ENCODE measurements at places on chromosomes 3 and 15.

DNA sequence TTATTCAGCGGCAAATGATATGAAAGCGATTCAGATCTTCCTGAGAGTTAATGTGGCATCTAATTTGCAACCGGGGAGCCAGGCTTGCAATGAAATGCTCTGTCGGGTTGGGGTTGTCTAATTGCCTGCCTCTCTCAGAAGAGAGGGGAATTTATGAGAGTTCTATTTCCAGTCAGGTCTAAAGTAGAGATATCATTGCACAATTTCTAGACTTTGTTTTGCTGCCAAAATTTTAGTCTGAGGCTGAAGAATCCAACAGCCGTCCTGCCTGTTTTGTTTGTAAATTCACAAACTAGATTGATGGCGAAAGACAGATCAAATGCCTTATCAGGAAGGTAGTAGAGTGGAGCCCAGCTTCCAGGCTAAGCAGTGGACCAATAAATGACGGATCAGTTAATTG is 610 bp downstream of the LIPC start:
- no peak for DNase-seq

DNA sequence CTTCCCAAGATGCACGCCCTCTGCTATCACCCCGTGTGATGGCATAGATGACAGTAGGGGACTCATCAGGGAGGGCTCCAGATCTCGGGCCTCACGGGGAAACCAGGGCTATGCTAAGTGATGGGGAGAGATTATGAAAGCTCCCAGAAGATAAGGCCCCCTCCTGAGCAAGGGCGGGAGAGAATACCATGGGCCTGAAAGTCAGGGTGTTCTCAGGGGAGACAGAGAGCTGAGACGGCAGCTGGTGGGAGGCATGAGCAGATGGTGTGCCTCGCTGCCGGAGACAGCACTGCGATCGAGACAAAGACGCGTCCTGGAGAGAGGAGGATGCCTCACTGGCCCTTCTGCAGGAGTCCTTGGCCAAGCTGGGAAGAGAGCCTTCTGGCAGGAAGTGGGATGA is 106.5 kb upstream of the ADPGK start:
- no peak for DNase-seq

GRCh38 chr3:124383051-124383450 is 347.2 kb upstream of the UMPS start:
- DNase-seq, result no peak

GRCh38 chr3:12991861-12992281 is 81.4 kb downstream of the IQSEC1 start:
- no peak for DNase-seq

DNA sequence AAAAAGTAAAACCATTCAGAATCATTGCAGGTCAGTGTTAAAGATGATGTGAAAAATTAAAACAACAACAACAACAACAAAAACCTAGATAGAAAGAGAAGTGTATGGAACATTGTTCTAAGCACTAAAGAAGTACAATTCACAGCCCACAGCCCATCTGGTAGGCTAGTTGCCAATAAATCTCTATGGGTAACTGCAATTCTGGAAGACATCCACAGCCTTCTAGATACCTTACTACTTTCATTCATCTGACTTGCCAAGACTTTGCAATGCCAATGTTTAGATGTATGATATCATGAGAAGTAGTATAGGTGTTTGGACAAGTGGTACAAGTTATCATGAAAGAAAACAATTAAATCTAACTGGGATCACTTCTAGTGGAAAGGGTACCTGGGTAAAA is 198.6 kb downstream of the VGLL3 start:
- DNase-seq, result no peak

- no peak for DNase-seq
Measured at GRCh38 chr3:36597422-36597821, 166.9 kb downstream of the DCLK3 start.

- DNase-seq, result no peak
Measured at GRCh38 chr3:40037582-40037981, 228.2 kb downstream of the MYRIP start.

- DNase-seq, result no peak
Measured at GRCh38 chr15:39473298-39473947, 107.5 kb upstream of the THBS1 start.

DNA sequence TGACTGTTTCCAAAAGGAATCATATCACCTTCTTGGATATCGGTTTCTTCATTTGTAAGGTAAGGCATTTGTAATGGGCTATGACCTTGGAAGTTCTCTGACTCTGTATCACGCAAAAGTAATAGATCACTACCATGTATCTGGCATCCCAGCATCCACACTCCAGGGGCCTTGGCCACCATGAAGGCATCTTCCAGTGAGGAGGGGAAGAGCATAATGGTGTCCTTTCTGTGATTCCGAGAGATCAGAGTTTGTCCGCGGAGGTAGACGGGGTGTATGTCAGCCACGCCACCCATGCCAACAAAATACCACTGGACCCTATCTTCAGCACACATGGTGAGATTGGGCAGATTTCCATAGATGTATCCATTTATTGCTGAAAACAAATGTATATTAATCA is 48.1 kb upstream of the CP start:
- DNase-seq, result no peak

DNA sequence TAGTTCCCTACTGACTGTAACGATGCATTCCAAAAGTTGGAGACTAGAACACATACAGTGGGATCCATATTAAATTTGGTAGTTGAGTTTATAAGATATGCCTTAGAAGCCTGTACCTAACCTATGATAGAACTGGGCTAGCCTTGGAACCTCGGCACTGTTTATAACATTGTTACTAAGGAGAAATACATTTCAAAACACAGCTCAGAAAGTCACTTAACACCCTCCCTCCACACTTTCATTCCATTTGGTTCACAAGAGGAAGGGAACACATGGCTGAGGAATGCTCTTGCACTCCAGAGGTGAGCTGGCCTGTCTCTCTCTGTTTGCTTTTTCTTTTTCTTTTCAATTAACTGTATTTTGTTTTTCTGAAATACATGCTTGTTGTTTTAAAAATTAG is 48.7 kb upstream of the TSC22D2 start:
- no peak for DNase-seq

- DNase-seq, result no peak
Measured at GRCh38 chr3:112489674-112490479, 9.4 kb downstream of the BTLA start.

GRCh38 chr15:68807249-68807648 is 13.4 kb downstream of the ANP32A start:
- no peak for DNase-seq

DNA sequence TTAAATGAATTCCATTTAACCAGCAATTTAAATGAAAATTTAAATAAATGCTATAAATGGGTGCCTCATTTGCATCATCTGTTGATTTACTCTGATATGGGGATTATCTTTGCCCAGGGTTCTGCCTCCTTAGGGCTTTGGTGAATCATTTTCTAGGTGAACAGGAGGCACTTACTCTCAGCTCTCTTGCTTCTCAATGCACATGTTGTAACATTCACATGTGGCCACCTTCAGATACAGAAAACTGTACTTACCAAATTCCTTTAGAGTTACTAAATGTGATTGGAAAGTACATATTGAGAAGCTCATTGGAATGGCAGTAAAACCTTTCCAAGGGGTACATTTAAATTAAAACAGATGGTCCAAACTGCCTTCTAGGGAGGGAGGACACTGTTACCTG is 20.8 kb downstream of the GADL1 start:
- DNase-seq, result no peak

- no peak for DNase-seq
Measured at GRCh38 chr15:84982301-84982920, 755 bp downstream of the PDE8A start.

DNA sequence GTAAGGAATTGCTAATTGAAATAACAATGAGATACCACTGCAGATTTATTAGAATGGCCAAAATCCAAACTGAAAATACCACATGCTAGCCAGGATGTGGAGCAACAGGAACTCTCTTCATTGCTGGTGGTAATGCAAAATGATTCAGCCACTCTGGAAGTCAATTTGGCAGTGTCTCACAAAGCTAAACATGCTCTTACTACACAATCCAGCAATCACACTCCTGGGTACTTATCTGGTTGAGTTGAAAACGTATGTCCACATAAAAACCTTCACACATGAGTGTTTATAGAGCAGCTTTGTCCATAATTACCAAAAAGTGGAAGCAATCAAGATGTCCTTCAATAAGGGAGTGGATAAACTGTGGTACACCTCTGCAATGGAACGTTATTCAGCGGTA is 113.3 kb downstream of the SMAD6 start:
- no peak for DNase-seq

GRCh38 chr3:26340001-26340400 is 282.6 kb upstream of the LRRC3B start:
- DNase-seq, result no peak

DNA sequence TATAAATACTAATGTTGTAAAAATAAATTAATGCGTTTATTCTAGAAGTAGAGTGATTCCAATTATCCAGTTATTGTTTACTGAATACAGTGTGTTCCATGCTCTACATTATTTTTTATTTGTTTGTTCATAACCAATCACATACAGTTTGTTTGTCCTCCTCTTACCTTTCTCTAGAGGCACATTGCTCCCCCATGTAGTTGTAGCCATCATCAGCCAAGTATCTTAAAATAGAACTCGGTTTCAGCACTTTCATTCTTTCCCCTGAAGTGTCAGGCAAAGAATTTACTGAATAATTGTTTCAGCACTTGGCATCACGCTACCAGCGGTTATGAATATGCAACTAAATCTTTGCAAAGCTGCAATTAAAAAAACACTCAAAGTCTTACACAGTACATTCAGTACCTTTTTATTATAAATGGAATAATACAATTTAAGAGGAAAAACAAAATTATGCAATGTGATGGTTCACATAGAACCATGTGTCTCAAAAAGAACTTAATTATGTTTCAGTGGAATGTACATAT is 448.6 kb upstream of the ATP10A start:
- DNase-seq, result no peak

- no peak for DNase-seq
Measured at GRCh38 chr3:151012753-151013152, 40.2 kb upstream of the CLRN1 start.

DNA sequence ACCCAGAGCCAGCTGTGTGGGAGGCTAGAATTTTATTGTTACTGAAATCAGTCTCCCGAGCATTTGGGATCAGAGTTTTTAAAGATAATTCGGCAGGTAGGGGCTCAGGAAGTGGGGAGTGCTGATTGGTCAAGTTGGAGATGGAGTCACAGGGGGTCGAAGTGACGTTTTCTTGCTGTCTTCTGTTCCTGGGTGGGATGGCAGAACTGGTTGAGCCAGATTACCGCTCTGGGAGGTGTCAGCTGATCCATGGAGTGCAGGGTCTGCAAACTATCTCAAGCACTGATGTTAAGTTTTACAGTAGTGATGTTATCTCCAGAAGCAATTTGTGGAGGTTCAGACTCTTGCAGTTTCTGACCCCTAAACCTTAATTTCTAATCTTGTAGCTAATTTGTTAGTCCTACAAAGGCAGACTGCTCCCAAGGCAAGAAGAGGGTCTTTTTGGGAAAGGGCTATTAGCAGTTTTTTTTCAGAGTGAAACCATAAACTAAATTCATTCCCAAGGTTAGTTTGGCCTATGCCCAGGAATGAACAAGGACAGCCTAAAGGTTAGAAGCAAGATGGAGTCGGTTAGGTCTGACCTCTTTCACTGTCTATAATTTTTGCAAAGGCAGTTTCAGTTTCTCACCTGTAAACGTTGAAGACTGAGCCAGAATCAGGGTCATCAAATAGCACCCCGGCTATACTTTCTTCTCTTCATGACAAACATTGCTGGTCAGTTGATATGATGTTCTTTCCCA is 28.2 kb downstream of the FLNB start:
- no peak for DNase-seq

DNA sequence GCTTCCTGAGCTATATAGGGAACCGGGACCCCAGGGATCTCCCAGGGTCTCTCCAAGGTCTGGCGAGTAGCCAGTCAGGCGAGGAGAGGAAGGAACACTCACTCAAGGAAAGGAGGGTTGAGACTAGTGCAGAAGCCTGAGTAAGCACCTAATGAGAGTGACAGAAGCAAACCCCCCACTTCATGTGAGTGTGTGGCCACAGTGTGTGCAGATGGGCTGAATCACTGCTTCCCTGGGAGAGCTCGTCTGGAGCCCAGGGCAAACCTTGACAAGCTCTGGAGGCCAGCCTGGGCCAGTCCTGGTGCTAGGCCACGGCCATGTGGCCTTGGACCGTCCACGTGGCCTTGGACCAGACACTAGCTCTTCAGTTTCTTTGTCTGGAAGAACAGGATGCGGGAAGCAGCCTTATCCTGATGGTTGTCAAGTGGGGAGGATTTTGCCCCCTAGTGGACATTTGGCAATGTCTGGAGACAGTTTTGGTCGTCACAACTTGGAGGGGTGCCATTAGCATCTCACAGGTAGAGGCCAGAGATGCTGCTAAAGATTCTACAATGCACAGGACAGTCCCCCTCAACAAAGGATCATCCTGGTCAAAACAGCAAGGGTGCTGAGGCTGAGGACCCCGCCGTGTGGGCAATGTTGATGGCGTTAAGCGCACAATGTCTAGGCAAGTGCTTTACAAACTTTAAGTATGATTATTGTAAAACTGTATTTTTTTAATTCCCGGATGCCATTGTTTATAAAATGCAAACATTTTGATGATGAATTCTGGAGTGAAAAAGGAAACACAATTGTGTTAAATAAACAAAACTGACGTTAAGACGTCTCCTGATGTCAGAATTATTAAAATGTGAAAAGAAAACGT is 34.8 kb upstream of the CTSH start:
- peak; percentile 59 for DNase-seq

- no peak for DNase-seq
Measured at GRCh38 chr15:70017801-70018200, 79.9 kb downstream of the TLE3 start.

GRCh38 chr15:79844221-79844620 is 52.6 kb downstream of the MTHFS start:
- DNase-seq, result no peak
